Stimulated activated naive CD4-positive, alpha-beta T cell (primary cell): ENCODE measurements at places on chromosomes 2 and 18.

DNA sequence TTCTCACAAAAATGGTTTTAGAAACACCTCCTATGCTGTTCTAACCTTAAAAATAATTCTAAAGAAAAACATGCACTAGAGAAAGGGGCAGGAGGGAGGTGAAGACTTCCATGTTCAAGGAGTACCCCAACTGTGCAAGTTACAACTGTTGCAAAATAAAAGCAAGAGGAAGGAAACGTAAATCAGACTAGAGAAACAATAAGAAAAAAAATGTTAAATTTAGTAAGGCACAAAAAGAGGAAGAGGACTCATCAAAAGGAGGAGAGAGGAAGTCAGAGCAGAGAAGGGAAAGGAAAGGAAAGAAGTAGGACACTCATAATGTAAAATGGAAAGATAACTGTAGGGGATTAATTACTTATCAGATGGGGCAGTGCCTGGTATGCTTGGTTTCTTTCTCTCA is 34.1 kb downstream of the RAPH1 start:
- no peak for DNase-seq

DNA sequence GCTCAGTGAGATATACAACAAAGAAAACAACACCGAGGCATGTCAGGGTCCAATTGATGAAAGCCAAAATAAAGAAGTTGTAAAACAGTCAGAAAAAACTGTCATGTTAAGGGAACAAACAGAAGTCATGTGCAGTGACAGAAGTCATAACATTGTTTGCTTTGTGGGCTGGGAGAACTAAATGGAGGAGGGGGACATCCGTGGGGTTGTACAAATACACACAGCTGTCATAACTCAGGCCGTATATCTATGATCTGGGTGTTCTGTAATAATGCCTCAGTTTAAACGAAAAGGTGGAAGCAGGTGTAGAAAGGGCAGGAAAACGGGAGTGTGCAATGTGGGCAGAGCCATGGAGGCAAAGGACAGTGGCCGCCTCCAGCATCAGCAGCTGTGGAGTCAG is 27.3 kb downstream of the TIMM21 start:
- no peak for DNase-seq

DNA sequence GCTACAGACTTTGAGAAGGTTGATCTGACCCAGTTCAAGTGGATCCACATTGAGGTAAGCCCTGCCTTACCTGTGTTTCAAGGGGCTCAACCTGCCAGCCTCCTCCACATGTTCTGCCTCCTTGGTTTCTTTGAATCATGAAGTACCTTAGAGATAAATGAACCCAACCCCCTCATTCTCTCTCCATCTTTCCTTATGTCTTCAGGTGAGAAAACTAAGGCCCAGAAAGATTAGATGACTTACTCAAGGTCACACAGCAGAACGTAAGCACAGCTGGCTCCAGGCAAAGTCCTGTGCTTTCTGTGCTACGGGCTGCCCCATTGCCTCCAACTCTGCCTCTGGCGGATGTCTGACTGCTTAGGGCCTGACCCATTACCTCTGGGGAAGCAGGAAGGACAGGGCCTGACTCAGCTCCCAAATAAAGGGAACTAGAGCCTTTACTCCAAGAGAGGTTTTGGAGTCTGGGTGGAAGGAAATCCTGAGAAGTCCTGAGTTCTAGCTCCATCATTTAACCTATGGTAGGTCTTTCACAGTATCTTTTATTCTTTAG is 10.3 kb downstream of the KHK start:
- DNase-seq: no peak

DNA sequence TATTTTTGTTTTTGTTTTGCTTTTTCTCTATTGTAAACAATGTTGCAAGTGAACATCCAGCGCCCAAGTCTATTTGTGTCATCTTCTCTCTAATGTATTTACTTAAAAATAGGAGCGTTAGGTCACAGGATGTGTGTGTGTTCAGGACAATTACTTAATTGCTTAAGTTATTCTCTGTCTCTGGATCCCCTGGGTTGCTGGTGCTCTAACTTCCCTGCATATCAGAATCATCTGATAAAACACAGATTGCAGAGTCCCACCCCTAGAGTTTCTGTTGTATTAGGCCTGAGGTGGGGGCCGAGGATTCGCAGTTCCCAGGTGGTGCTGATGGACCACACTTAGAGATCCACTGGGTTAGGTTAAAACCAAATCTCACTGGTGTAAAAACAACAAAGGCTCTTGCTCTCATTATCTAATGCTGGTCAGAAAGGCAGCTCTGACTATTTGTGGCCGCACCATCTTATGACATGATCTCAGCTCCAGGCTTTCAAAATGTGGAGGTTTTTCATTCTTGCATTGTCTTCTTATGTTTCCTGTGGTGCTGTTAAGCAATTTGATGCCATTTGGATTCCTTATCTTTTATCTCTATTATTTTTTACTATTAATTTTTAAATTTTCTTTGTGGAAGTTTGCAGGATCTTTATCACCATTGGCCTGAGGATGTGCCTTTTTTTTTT is 87.7 kb downstream of the CLIP4 start:
- DNase-seq: no peak

GRCh38 chr2:174059178-174059883 is 94.2 kb upstream of the SP3 start:
- DNase-seq: no peak

- no peak for DNase-seq
Measured at GRCh38 chr2:177532567-177532966, 140.0 kb downstream of the AGPS start.

DNA sequence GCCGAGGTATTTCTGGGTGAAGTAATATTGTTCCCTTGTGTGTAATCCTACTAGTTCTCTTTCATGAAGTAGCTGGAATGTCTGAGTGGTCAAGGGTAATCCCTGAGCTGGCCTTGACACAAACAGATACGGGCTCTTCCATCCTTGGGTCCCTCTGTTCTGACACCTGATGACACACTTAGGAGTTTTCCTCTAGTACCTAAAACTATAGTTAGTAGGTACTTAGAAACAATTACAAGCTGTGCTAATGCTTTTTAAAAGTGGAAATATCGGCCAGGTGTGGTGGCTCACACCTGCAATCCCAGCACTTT is 59.2 kb upstream of the IL1R1 start:
- DNase-seq: no peak
